SIG-M5 (cell line): ENCODE measurements at places on chromosomes 4 and X.

GRCh38 chrX:35006361-35006760, 63.8 kb downstream of the FAM47B start:
- no peak for DNase-seq

GRCh38 chr4:76764251-76764650, 133.7 kb downstream of the SOWAHB start:
- DNase-seq, result no peak

- DNase-seq, result no peak
Measured at GRCh38 chr4:1297023-1297395, 7.3 kb downstream of the MAEA start.

GRCh38 chr4:85778632-85779131, 303.7 kb downstream of the ARHGAP24 start:
- no peak for DNase-seq

- peak; percentile 2 for DNase-seq
Measured at GRCh38 chr4:86895692-86896488, 3.7 kb upstream of the C4orf36 start.

DNA sequence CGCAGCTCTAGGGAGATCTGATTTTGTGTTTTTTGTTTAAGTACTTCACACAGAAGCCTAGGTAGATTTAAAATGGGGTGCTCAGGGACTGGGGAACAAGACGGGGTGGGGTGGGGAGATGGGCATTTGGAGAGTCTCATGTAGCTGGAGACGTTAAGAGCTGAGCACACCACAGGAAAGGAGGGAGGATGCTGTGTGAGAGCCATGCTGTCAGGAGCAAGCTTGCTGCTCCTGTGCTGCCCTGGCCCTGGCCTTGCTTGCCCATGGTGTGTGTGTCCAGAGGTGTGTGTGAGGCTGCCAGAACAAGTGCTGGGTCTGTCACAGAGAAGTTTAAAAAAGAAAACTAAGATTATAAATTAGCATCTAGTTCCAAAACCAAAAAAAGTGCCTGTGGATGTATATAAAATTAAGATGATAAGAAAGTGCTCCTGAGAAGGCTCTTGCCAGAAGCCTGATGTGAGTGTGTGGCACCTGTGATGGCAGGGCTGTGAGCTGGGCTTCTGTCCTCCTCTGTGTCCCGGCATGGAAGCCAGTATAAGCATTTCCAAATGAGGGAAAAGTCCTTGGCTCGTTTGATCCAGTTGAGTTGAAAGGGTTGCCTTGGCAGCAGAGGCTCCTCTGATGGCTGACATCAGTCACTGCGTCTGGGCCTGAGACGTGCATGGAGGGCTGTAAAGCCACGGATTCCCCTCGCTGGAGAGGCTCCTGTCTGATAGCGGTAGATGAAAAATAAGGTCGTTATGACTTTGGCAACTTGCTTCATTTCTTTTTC, 63.5 kb downstream of the NELFA start:
- DNase-seq, result no peak

DNA sequence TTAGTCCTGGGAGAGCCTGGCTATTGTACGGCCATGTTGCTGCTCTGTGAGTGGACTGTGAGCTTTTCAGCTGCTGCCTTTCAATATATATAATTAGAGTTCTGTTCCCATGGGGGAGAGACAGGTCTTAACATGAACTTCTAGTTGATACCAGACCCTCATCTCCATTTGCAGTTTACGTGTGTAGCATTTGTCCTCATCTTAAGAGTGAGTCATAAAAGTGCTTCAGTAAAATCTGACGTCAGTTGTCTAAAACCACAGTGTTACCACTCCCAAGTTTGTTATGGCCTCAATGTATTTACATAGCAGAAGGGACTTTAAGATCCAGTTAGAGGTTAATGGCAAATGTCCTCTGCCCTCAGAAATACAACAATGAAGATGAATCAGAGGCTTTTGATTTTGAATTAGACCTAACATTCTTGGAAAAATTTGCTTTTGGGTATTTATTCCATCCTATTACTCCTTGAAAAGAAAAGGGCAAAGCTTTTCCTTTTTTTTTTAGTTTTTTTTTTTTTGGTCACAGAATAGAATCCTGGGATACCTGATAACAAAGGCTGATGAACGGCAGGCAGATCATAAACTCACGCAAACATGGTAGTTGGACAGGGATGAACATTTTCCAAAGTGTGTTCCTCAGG, 38.6 kb downstream of the PHOX2B start:
- no peak for DNase-seq

DNA sequence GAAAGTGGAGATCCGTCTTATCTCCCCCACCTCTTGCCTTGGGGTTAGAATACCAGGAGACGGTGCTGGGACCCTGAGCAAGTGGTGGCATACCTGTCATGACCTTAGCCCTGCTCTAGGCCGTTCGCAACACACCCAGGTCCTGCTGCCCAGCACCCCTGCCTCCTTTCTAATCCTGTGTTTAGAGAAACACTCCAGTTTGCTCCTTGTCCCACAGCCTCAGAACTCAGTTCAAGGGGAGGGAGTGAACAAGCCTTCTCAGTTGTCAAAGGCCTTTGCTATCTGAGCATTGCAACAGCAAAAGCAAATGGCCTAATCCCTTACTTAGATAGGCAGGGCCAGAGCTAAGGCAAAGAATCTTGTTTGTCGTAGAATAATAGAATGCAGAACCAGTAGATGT, 67.9 kb downstream of the CHRNA9 start:
- DNase-seq, result no peak

DNA sequence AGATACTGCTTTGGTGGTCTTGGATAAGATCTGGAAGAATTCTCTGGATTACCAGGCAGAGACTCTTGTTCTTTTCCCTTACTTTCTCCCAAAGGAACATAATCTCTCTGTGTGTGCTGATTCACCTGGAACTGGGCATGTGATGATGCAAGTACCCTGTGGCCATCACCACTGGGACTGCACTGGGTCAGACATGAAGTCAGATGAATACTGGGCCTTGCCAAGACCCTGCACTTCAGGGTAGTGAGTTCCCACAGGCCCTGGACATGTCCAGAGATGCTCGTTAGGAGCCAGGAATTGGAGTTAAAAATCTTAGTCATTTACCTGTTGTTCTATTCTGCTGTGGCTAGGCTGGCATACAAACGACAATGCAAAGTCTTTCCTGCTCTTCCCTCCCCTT, 290.1 kb upstream of the BMP3 start:
- no peak for DNase-seq
